GM23338 (cell line): ENCODE measurements at places on chromosomes 16 and 17.

- DNase-seq, result no peak
- H3K27ac ChIP-seq, result no peak overlapping the region
- H3K4me3 ChIP-seq, result no peak overlapping the region
- no peaks in the 10 kb centered on the region for H3K27me3 ChIP-seq
- no peaks in the 10 kb centered on the region for H3K36me3 ChIP-seq
Measured at GRCh38 chr17:43570518-43570928, 24.4 kb upstream of the ETV4 start.

DNA sequence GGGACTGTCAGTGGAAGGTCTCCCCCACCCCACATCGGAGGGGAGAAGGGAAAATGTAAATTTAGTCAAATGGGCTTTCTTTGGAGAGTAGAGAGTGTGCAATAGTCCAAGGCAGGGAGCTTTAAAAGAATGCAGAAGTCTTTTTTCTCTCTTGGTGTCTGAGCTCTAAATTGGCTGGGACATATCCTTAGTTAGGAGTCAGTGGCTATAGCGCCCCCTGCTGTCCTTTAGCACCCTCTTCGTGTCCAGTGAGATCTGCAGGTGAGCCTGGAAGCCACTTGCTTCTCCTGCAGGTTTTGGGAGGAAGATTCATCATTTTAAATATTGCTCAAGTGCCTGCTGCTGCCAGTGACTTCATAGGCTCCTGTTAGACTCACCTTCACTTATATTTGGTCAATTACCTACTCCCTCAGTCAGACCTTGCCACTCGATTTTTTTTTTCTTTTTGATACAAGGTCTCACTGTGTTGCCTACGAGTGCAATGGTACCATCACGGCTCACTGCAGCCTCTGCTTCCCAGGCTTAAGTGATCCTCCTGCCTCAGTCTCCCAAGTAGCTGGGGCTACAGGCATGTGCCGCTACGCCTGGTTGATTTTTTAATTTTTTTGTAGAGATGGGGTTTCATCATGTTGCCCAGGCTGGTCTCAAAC, 174.8 kb downstream of the PRKCB start:
- no peak overlapping the region for H3K4me3 ChIP-seq
- DNase-seq, result peak; percentile 94
- H3K36me3 ChIP-seq, result no peaks in the 10 kb centered on the region
- H3K4me1 ChIP-seq, result no peaks in the 10 kb centered on the region
- H3K27me3 ChIP-seq, result no peaks in the 10 kb centered on the region
- no peak overlapping the region for H3K27ac ChIP-seq

GRCh38 chr16:54847207-54847606, 83.5 kb upstream of the IRX5 start:
- H3K27me3 ChIP-seq, result no peaks in the 10 kb centered on the region
- no peak for DNase-seq
- no peaks in the 10 kb centered on the region for H3K4me1 ChIP-seq
- no peak overlapping the region for H3K27ac ChIP-seq

DNA sequence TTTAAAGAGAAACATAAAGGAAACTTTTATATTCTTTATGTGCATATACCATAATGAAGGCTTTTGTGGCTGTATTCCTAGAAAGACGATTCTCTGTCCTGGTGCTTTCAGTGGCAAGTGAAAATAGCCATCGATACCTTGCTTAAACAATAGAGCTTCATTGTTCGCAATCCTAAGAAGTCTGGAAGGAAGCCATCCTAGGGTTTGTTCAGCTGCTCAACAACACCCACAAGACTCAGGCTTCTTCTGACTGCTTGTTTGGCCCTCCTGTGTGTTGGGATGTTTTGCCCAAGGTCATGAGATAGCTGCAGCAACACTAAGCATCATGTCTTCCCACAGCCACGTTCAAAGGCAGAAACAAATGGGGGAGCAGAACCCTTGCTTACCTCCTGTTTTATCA, 36.1 kb upstream of the COX10 start:
- H3K27me3 ChIP-seq, result no peaks in the 10 kb centered on the region
- no peak for DNase-seq
- H3K4me1 ChIP-seq, result no peaks in the 10 kb centered on the region
- no peak overlapping the region for H3K27ac ChIP-seq

DNA sequence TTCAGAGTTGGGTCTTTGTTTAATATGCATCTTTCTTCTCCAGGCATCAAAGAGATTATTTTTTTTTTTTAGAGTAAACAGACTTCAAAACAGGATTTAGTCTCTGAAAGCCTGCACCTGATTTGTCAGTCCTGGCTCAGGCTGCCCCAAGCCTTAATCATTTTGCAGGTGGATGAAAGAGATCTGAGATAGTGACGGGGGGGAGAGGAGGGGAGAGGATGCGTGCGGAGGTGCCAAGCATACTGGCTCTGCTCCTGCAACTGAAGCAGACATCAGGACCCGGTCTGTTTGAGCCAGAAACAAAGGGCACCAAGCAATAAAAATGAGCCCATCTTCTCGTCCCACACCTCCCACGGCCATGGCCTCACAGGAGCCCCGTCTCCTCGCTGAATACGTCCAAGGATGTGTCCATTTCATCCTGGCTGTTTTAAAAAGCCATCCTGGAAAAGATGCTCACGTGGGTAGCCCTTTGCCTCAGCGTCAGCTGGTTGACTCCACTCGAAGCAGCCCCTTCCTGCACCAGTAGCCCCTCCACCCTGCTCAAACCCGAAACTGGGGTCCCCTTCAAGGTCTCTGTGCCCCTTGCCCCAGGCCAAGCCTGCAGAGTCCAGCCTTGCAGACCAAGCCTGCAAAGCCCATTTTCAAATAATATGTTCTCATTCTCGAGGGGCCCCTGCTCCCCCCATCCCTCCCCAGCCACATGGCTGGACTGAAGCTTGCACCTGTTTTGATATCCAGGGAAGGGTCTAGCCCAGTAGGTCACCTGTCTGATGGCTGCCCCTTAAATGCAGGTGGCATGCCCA, 84.8 kb upstream of the TNRC6C start:
- H3K4me1 ChIP-seq, result 0 out of 2 replicates have a peak, but pooled peaks cover 5% of the 10 kb centered on the region
- no peak overlapping the region for H3K4me3 ChIP-seq
- H3K36me3 ChIP-seq, result no peaks in the 10 kb centered on the region
- no peak overlapping the region for H3K27ac ChIP-seq
- DNase-seq, result no peak

- DNase-seq, result no peak
- no peak overlapping the region for H3K27ac ChIP-seq
- no peaks in the 10 kb centered on the region for H3K36me3 ChIP-seq
- peaks cover 10% of the 10 kb centered on the region for H3K4me1 ChIP-seq
Measured at GRCh38 chr16:55810451-55810961, 22.4 kb downstream of the CES1 start.

GRCh38 chr17:5236938-5237540, 2.4 kb upstream of the SCIMP start:
- H3K36me3 ChIP-seq, result no peaks in the 10 kb centered on the region
- no peak overlapping the region for H3K27ac ChIP-seq
- no peaks in the 10 kb centered on the region for H3K4me1 ChIP-seq
- no peak overlapping the region for H3K4me3 ChIP-seq
- DNase-seq, result no peak

DNA sequence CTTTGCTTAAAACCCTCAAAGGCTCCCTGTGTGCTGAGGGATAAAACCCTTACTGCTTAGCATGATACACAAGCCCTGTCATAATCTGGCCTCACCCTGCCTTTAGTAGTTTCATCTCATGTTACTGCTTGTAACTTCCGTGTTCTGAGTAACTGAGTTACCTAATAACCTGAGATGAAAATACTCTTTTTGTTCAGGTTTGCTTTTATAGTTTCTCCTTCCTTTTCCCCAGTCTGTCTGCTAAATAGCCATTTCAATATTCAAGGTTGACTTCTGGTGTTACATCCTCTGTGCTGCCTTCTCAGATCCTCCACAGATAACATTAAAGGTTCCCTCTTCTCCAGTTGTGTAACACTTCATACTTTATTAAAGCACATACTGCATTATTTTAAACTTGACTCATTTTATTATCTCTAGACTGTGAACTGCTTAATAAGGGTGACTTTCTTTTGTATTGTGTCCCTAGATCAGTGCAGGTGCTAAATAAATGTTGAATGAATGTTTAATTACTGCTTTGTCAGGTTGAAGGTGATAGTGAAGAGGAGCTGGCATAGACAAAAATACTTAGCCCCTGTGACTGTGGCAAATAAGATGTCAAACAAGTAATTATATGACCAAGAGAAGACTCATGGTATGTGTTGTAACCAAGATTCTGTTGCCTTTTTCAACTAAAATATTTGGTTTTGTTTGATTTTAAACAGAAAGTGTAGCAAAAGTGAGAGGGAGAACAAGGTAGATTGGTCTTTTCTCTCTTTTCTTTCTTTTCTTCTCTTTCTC, 47.8 kb downstream of the NFAT5 start:
- DNase-seq, result no peak
- H3K27ac ChIP-seq, result peak overlapping the region; percentile 2; the same call in 1 of the 2 replicates
- H3K4me3 ChIP-seq, result no peak overlapping the region
- peaks cover 8% of the 10 kb centered on the region; the same call in 1 of the 2 replicates for H3K4me1 ChIP-seq
- H3K36me3 ChIP-seq, result no peaks in the 10 kb centered on the region

GRCh38 chr16:11319529-11320146, 25.6 kb upstream of the RMI2 start:
- H3K27me3 ChIP-seq, result no peaks in the 10 kb centered on the region
- no peaks in the 10 kb centered on the region for H3K36me3 ChIP-seq
- no peak overlapping the region for H3K27ac ChIP-seq

- H3K36me3 ChIP-seq, result no peaks in the 10 kb centered on the region
- no peak for DNase-seq
Measured at GRCh38 chr17:67481808-67482207, 104.7 kb downstream of the PITPNC1 start.

- peak overlapping the region; percentile 65; the same call in 1 of the 2 replicates for H3K27ac ChIP-seq
- H3K4me1 ChIP-seq, result peaks cover 28% of the 10 kb centered on the region
- no peak overlapping the region for H3K4me3 ChIP-seq
- no peaks in the 10 kb centered on the region for H3K27me3 ChIP-seq
Measured at GRCh38 chr17:67467500-67468455, 90.7 kb downstream of the PITPNC1 start.

GRCh38 chr16:1959269-1960039, at the start of gene NDUFB10:
TSS of gene NDUFB10 (plus strand) at chr16:1959538. CDS start at chr16:1959625, 87 bp downstream.
- peaks cover 25% of the 10 kb centered on the region for H3K36me3 ChIP-seq
- no peaks in the 10 kb centered on the region for H3K27me3 ChIP-seq
- peak within 1 kb of the TSS; percentile 84 for H3K27ac ChIP-seq
- peak; percentile 92 for DNase-seq
- peaks cover 33% of the 10 kb centered on the region; the same call in 1 of the 2 replicates for H3K4me1 ChIP-seq
- peak within 1 kb of the TSS; percentile 89 for H3K4me3 ChIP-seq

DNA sequence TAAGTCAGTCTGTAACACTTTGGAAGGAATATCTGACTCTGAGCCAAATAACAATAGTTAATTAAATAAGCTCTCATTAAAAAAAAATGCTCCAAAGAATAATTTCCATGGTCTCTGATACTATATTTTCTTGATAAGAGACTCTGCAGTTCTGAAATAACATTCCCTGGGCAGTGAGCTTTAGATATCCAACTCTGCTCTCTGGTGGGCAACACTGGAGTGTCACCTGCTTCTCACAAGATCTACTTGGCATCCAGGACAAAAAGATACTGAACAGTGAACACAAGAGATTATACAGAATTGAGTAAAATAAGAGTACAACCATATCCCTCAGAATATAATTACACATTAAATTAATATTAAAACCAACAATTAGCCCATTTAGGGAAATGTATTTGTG, 13.7 kb downstream of the BLMH start:
- no peak overlapping the region for H3K4me3 ChIP-seq
- DNase-seq, result peak; percentile 35
- H3K27ac ChIP-seq, result no peak overlapping the region
- peaks cover 27% of the 10 kb centered on the region for H3K36me3 ChIP-seq
- no peaks in the 10 kb centered on the region for H3K27me3 ChIP-seq

DNA sequence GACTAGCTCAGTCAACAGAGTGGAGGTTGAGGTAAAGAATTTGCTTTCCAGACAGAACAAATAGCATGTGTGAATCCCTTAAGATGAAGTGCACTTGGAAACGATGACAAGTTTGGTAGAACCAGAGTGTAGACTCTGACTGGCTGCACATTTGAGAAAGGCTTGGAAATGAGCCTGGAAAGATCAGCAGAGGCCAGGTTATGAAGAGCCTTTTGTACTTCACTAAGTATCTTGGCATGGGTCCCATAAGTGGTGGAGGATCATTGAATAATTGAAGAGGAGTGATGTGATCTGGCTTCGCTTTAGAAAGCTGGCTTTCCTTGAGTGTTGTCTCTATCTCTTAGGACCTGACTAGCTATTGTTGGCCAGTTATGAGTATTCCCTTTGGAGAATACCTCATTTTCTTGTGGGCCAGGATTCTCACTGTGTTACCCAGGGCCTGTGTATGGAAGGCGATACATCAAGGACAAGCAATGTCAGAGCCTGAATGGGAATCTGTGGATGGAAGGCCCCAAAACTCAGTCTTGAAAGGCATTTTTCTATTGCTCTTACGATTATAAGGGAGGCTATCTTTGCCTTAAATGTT, 329.8 kb downstream of the UTP18 start:
- H3K4me3 ChIP-seq, result no peak overlapping the region
- no peaks in the 10 kb centered on the region for H3K4me1 ChIP-seq
- H3K27ac ChIP-seq, result no peak overlapping the region

- H3K4me1 ChIP-seq, result peaks cover 50% of the 10 kb centered on the region
- H3K36me3 ChIP-seq, result no peaks in the 10 kb centered on the region
- no peak overlapping the region for H3K4me3 ChIP-seq
- H3K27me3 ChIP-seq, result no peaks in the 10 kb centered on the region
Measured at GRCh38 chr16:77918809-77919707, 103.3 kb upstream of the CLEC3A start.

GRCh38 chr17:54789101-54789880, 111.4 kb upstream of the TOM1L1 start:
- H3K36me3 ChIP-seq, result 0 out of 2 replicates have a peak, but pooled peaks cover 3% of the 10 kb centered on the region
- H3K4me3 ChIP-seq, result no peak overlapping the region
- H3K4me1 ChIP-seq, result no peaks in the 10 kb centered on the region
- H3K27ac ChIP-seq, result no peak overlapping the region
- no peaks in the 10 kb centered on the region for H3K27me3 ChIP-seq

DNA sequence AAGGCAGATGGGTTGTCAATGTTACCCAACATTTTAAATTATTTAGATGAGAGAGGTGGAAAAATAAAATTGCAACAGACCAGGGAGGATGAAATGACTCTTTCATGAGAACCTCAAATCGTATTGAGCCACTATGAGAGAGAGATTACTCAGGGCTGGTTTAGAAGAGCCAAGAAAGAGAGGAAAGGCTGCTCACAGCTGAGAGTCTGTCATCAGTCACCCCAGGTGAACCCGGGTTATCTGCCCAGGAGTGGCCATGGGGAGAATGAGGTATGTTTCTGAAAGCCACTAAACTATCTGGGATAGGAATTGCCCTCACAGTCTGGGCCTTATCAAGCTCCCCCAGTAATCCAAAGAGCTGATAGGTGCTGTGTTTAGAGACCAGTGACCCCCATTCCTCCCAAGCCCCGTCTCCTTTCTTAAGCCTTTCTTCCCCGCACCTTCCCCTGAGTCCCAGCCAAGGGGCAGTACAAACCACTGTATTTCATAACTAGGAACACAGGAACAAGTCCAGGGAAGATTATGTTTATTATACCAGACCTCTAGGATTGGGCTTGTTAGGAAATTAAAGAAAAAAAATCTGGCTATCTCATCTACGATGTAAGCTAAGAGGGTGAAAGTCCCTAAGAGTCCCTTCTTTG, 158.9 kb upstream of the NOL11 start:
- H3K36me3 ChIP-seq, result no peaks in the 10 kb centered on the region
- no peaks in the 10 kb centered on the region for H3K27me3 ChIP-seq
- H3K27ac ChIP-seq, result 0 out of 2 replicates have a peak overlapping the region, but pooled peaks have one; percentile 70
- H3K4me1 ChIP-seq, result no peaks in the 10 kb centered on the region
- no peak overlapping the region for H3K4me3 ChIP-seq
- no peak for DNase-seq

GRCh38 chr16:60727851-60728250, 1308.4 kb downstream of the CDH8 start:
- DNase-seq, result no peak
- no peaks in the 10 kb centered on the region for H3K27me3 ChIP-seq
- H3K36me3 ChIP-seq, result no peaks in the 10 kb centered on the region
